ENCODE measurements at places on chromosomes 1 and 21.

GRCh38 chr21:33393348-33393747, 9.9 kb upstream of the IFNGR2 start:
- DNase-seq = no peak

DNA sequence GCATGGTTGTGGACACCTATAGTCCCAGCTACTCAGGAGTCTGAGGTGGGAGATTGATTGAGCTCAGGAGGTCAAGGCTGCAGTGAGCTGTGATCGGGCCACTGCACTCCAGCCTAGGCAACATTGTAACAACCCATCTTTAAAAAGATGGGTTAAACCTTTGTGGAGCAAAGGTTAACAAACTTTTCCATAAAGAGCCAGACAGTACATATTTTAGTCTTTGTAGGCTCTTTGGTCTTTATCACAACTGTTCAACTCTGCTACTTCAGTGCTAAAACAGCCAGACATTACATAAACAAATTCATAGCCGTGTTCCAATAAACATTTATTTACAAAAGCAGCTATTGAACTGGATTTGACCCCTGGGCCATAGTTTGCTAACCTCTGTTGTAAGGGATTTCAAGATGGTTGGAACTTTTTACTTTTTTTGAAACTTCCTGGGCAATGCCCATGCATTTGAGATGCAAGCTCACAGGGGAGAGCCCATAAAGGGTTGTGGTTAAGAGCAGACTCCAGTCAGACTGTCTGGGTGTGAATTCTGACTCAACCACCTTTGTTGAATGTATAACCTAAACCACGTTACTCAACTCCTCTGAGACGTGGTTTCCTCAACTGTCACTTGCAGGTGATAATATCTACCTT, 10.8 kb downstream of the INAVA start:
- DNase-seq = peak; percentile 19

- DNase-seq = no peak
Observed at GRCh38 chr1:161111117-161111516, 6.7 kb downstream of the PFDN2 start.

DNA sequence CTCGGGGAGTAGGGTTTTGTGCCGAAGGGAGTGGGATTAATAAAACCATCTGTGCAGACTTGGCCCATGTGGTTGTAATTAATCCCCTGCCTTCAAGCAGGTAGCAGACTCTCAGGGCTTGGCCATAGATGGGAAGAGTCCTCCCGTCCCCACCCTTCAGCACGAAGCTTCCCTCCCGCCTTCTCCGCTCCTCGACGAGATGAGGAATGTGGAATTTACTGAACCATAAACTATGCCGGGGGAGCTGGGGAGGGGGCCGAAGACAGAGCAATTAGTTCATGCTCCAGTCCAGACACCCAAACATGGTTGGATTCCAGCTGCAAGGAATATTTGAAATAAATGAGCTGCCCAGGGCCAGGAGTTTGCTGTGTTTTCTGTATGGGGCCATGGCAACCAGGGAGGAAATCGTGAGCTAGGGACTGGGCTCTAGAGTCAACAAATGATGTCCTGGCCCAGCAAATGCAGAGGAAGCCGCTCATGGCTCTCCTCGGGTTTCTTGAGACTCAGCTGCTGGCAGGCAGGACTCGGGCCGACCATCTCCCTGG, 78.8 kb downstream of the SPSB1 start:
- no peak for DNase-seq

DNA sequence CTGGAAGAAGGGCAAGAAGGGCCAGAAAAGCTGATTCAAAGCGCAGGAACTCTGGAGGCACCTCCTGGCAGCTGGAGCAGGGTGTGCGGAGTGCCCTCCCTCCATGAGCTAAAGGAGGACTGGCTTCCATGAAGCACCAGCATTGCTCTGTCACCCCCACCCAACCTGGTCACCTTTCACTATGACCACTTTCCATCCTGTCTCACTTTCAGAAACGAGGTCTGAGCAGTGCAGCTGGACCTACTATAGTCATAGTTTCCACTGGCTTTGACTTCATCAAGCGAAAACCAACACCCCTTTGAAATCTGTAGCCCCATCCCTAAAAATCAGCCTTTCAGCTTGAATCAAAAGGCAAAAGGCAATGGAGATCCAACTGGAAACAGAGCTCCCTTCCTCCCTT, 84.8 kb upstream of the CACNA1E start:
- DNase-seq = no peak

GRCh38 chr1:40919475-40920011, 57.4 kb upstream of the CITED4 start:
- no peak for DNase-seq

DNA sequence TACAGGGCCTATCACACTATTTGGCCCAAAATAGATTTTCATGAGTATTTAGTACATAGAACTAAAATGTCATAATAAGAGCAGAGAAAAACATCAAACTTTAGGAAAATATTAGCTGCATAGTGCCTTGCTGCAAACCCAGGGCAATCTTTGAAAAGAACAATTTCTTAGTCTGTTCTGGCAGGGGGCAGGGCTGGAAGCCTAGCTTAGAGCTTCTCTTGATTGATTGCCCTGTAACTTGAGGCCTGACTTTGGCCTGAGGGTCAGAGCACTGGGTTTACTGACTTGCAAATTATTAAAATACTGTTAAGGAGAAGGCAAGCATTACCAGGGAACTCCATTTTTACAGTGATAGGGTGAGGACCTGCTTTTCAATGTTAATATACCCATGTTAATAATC, 115.8 kb upstream of the SPAG17 start:
- DNase-seq = no peak

GRCh38 chr21:40381111-40381510, 465.8 kb downstream of the DSCAM start:
- no peak for DNase-seq

DNA sequence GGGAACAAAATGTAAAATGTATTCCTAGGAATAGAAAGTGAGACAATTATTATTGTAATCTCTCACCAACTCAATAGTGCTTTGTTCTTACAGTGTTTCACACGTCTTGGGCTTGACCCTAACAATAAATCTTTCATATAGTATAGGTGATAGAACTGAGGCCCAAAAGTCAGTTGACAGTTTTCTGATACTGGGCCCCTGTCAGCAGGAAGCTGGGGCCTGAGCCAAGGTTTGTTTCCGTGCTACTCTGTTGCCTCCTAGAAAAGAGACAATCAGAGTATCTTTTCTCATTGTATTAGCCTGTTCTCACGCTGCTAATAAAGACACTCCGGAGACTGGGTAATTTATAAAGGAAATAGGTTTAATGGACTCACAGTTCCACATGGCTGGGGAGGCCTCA, 5.0 kb downstream of the RRP1B start:
- no peak for DNase-seq

DNA sequence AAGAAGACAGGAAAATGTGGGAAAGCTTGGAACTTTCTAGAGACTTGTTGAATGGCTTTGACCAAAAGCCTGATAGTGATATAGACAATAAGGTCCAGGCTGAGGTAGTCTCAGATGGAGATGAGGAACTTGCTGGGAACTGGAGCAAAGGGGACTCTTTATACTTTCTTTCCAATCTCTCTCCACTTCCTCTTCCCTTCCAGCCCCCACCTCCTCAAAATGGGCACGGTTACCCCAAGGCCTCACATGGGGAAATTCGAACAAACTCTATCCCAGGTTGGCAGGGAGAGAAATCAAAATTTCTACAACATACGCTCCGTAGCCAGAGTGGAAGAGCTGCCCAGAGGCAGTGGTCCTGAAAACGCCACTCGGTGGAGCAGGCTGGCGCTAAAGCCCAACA, 15.2 kb downstream of the PPT1 start:
- no peak for DNase-seq

DNA sequence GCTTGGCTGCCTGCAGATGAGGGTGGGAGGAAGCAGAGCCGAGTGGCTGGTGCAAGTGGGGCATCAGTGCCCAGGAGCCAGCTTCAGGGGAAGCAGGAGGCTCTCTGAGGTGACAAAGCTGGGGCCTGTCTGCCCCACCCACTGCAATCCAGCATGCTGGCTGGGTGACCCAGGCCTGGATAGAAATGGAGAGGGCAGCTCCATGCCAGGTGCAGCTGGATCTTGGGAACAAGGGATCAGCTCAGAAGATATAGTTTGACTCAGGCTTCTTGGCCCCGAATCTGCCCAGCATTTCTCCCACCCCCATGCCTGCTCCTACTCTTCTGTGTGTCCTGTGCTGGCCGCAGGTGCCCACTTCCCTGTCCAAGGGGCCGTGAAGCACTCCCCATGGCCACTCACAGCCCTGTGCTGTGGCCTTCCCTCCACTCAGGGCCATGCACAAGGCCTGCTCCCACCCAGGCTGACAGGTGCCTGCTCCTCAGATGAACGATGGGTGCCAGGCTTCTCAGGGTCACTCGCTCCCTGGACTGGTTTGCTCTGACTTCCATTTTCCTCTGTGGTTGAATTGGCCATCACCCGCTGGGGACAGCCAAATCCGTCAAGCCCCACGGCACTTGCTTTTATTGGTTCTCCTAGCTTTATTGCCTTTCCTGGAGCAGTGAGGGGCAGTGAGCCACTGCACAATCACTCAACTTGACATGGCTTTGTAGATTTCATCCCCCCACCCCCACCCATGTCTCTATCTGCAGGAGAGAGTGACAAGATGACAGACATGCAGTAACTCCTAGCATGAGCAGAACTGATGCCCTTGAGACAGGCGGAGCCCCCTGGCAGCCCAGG, 174.8 kb upstream of the VAMP3 start:
- DNase-seq = no peak

DNA sequence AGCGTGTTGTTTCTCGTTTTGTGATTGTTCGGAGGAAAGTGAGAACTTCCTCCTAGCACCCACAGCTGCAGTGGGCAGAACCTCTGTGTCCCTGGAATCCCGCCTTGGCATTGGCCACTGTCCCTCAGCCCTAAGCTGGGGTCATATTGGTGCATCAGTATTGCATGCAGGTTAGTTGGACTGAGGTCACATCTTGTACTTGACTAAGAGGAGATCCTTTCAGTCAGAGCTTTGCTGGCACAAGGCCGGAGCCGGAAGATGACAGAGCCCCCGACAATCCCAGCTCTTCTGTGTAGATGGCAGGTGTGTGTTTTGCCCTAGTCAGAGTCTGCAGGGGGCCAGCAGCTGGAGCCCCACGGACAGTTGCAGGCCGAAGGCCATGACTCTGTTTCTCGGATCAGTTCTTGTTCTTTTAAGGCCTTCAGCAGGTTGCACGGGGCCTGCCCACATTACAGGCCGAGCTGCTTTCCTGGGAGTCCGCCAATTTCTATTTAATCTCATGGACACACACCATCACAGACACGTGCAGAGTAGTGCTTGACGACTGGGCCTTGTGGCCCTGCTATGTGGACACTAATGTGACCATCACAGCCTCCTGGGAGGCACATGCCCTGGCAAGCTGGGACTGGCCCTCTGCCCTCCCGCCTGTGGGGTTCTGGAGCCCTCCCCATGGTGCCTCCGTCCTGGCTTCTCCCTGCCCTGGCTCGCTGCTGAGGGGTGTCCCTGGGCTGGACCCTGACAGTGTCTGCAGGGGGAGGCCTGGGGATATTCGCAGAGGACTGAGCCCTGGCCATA, 14.9 kb downstream of the SNAP47 start:
- no peak for DNase-seq

DNA sequence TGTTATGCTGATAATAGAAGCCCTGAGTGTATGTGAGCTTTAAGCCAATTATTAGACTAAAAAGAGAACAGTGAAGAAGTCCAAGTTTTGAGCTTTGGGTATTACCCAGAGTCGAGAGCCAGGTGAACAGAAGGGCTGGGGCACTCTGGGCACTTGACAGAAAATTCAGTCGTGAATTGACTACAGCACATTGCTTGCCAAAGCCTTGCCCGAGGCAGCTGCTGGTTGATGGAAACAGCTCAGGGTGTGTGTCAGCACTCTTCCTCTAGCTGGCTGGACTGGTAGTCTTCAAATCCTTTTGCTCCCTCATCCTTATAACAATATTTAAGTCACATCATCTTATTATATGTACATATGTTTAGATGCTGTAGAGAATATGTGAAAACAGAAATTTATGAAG, 21.3 kb downstream of the PDE4B start:
- no peak for DNase-seq

- DNase-seq = no peak
Observed at GRCh38 chr1:168365719-168366479, 85.2 kb downstream of the TBX19 start.

GRCh38 chr1:171286032-171286705, 27.8 kb upstream of the FMO4 start:
- no peak for DNase-seq

DNA sequence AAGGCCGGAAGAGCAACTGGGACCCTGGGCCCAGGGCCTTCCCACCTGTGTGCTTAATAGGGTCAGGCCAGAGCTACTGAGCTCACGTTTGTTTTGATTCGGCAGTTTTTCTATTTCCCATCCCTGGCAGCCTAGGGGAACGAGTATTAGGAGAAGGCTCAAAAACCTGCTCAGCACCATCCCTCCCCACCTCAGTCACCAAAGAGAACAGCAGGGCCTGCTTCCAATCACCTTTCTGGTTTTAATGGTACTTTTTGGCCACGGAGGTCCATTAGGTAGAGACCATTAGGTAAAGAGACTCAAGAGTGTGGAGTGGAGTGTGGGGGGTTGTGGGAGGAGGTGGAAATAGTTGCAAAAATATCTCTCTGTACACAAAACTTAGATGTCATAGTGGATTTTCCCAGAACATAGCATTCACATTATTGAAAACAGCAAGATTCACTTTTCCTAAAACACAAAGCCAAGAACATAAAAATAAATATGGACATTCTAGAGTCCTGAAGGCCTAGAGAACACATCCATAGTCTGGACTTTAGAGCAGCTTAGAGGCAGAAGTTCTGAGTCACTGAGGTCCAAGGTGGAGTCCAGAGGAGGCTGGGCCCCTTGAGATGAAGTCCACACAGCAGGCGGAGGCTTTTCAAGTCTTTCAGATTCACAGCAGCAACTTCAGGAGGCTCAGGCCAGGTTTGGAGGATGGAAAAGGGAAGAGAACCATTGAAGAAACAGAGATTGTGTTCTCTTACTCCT, 19.5 kb downstream of the NUAK2 start:
- no peak for DNase-seq

- DNase-seq = no peak
Observed at GRCh38 chr21:43721206-43721605, 2.3 kb downstream of the PDXK start.

DNA sequence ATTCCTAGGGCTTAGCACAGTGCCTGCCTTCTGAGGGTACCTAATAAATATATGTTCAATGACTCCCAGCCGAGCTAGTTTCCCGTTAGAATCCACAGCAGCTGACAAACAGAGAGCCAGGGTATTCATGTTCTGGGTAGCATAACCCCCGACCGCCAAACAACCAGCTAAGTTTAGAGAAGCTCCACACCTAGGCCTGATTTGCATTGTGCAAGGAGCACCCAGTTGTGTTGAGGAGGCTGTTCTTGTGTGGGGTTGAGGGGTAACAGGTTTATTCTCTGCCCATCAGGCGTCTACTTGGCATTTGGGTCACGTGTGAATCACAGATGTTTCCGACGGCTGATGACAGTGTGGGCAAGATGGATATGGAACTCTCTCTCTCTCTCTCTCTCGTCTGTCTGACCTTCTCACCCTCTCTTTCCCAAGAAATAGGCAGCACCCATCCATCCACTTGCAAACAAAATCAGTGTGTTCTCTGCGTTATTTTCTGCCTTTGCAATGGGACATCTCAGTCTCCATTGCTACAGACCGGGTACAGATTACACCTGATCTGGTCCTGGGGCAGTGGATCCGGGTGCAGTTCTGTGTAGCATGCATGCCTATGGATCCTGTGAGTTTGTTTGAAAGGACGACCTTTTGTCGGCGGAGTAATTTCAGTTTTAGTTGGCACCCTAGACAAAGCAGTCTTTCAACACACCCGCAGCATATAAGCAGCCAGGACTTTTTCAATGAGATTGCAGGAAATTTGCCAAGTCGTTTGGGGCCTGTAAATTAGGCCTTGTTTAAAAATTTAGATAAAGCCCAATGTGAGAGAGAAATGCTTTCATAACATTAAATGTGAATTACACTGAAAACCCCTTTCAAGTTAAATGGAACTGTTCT, 29.4 kb downstream of the KAZN start:
- DNase-seq = no peak

All from stimulated activated CD4-positive, alpha-beta T cell treated with anti-CD3 and anti-CD28 coated beads, TNF-alpha, amount 100 ng/mL, for 1 hour (primary cell).